T-helper 2 cell (primary cell): ENCODE measurements at places on chromosomes 12 and 14.

DNA sequence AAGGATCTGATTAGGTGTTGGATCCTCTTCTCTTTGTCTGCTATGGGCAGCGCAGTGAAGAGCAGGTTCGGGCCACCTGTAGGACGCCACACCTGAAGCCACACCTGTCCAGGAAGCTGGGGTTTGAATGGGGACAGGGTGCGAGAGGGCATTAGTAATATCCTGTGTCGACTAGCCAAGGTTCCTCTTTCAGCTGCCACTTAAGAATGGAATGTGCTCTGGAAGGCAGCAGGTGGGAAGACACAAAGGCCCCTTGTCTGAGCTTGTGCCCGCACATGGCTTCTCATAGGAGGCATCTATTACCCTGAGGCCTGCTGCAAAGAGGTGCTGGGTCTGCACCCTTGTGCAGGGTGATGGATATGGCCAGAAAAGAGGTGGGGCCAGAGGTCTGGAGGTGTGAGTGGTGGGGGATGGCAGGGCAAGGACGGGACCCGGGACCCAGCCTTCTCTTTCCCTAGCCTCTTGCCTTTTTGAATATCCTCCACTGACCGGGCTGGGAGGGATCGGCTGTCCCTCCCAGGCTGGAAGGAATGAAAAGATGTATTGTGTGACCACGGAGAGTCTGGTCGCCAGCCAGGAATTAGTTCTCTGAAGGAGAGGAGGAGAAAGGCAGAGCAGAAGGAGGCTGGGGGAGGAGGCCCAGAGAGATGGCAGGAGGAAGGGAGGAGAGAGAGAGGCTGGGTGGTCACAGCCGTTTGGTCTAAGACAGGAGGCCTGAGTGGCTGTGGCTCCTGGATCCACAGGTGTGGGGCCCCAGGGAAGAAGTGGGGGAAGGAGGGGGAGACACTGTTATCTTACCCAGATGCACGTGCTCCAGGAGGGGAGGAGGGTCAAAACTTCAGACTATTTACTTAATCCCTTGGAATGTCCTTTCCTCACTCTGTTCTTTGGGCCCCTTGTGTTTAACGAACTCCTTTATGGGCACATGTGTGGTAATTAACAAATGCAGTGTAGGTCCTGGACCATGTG lies 101.5 kb downstream of the SMOC1 start:
- no peak for DNase-seq

DNA sequence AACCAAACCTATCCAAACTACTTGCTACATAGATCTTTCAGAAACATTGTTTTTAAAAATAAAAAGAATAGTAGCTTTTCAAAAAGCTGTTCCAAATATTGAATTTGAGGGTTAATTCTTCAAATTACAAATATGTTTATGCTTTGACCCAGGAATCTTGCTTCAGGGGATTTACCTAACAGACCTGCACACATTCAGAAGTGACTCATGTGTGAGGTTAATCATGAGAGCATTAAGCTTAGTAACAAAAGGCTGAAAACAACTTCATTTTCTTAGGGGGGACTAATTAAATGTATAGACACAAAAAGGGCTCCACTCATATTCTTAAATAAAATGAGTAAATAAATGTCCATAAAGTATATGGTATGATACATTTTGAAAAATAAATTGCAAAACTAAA lies 672.4 kb upstream of the FLRT2 start:
- no peak for DNase-seq

- no peak for DNase-seq
These were observed 18.5 kb upstream of the SLC10A1 start for GRCh38 chr14:69815556-69815955.

DNA sequence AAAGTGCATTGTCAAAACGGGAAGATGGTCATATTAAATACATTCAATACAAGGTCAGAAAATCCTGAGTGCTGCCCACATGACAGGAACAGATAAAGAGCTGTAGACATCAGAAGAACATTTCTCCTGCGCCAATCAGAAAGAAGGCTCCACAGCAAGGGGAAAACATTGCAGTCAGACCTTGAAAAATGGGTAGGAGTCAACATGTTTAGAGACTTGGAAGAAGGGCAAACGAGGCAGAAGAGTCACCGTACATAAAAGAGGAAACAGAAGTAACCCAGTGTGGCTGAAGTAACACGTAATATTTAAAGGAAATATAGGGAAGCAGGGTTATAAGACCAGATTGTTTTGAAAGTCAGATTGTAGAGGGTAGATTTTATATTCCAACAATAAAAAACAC lies 11.9 kb downstream of the SPPL3 start:
- DNase-seq, result no peak

GRCh38 chr12:31521964-31522363 lies 69.0 kb downstream of the DENND5B start:
- no peak for DNase-seq

GRCh38 chr12:28158353-28158752 lies 31.9 kb upstream of the CCDC91 start:
- DNase-seq, result no peak

DNA sequence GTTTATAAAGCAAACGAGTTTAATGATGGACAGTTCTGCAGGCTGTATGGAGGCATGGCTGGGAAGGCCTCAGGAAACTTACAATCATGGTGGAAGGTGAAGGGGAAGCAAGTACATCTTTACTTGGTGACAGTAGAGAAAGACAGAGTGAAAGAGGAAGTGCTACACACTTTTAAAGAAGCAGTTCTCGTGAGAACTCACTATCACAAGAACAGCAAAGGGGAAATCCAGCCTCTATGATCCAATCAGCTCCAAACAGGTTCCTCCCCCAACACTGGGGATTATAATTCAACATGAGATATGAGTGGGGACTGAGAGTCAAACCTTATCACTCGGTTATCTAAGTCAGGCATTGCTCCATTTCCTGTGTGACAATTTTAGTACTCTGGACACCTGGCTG lies 189.9 kb upstream of the CNTN1 start:
- DNase-seq, result no peak

DNA sequence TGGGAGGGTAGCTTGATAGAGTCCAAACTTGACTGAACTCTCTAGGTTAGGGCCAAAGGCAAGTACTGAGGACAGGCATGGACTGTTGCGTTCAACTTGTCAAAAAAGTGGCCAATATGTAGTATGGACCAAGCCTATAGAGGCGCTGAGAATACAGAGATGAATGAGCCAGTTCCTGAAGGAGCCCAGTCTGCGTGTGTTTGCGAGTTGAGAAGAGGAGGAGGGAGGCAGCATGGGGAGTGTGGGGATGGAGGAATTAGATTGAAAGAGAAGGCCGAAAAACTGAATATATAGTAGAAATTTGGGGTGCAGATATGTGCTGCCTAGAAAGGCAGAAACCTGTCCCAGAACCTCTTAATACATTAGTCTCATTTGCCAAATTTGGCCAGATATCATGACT lies 412.4 kb downstream of the PCNX1 start:
- DNase-seq, result no peak

- peak; percentile 56 for DNase-seq
These were observed 1.3 kb downstream of the TRIM9 start for GRCh38 chr14:51093371-51094281.

DNA sequence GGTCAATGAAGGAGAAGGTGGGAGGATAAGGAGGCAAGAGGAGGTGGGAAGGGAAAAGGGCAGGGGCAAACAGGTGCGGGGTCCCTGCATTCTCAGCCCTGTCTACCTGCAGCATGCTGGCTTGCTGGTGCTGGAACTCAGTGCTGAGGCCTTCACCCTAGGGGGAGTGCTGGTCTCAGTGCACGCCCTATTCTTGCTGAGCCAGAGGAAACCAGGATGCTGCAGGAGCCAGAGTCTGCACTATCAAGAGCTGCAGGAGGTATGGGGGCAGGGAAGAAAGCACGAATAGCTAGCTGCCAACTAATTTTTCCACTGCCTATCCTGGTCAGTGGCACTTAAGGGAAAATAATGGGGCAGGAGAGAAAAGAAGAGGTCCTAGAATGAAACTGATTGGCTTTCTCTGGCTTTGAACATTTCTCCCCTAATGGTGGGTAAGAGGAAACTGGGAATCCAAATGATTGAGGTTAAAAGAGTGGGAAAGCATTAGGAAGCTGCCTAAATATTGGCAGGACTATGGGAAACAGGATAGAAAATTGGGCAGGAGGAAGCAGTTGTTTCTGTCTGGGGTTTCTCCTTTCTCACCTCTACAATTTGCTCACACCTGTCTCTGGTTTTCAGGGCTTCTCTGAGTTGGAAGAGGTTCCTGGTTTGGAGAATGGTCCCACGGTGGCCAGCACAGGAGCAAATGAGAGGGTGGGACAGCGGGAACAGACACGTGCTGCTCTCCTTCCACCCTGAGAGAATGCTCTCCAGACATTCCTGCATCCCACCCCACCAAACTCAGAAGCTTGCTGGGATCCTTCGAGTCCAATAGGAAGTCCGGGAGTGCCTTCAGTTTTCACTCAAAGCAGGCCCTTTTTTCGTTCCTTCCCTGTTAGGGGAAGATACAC lies 1.9 kb downstream of the TMEM253 start:
- DNase-seq, result no peak
